Fibroblast of villous mesenchyme (primary cell): ENCODE measurements at places on chromosomes 2 and 18. TPM values are rescaled to one million over a fixed set of nuclear protein-coding genes. Genes with fewer than 3 reads are reported as not detected.

Gene RUFY4
- not detected in 2 replicates for total RNA-seq

Gene LYPD6
- 4.3 and 5.2 TPM in 2 replicates for total RNA-seq

Gene MEIS1
- 87.3 and 107 TPM in 2 replicates for total RNA-seq

Gene SPATA3
- not detected in 2 replicates for total RNA-seq

Gene FAM110C
- not detected in 2 replicates for total RNA-seq

Gene GAREM2
- 0.97 and 2.2 TPM in 2 replicates for total RNA-seq

Gene RAB6C
- total RNA-seq = under 0.01 TPM in 1 of 2 replicates, not detected in the other

Gene UPP2
- not detected in 2 replicates for total RNA-seq

- peak; percentile 40 for DNase-seq
Measured at GRCh38 chr18:46916551-46917107, 678 bp downstream of the PIAS2 start.

GRCh38 chr18:2981212-2981728 lies 31.7 kb downstream of the LPIN2 start:
- peak; percentile 99 for DNase-seq

GRCh38 chr2:188931361-188931760 lies 42.8 kb upstream of the COL3A1 start:
- no peak for DNase-seq

DNA sequence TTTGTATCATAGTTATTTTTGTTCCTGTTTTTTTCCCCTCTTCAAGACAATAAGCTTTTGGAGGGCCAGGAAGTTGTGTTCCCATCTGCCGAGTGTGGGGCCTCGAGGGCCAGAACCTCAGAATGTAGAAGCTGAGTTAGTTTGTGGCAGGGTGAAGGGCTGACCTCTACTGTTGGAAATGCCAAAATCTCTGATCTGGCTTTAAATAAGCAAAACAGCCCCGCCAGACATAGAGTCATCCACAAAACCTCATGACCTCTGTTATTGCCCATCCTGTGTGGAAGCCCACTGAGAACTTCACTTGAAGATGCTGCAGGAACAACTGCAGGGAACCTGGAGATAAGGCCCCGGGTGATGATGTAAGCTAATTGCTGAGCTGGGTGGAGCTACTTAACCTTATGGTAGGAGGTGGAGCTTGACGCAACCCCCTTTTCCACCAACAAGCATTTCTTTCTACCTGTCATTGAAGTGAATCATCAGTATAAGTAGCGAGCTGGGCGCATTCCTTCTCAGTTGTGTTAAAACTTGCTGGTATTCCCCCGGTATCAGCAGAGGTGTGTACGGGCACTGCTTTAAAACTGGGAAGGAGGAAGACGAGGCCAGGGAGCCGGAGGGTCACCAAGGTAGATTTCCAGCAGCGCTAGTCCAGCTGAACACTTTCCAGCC lies 177.2 kb downstream of the NEDD4L start:
- peak; percentile 48 for DNase-seq

DNA sequence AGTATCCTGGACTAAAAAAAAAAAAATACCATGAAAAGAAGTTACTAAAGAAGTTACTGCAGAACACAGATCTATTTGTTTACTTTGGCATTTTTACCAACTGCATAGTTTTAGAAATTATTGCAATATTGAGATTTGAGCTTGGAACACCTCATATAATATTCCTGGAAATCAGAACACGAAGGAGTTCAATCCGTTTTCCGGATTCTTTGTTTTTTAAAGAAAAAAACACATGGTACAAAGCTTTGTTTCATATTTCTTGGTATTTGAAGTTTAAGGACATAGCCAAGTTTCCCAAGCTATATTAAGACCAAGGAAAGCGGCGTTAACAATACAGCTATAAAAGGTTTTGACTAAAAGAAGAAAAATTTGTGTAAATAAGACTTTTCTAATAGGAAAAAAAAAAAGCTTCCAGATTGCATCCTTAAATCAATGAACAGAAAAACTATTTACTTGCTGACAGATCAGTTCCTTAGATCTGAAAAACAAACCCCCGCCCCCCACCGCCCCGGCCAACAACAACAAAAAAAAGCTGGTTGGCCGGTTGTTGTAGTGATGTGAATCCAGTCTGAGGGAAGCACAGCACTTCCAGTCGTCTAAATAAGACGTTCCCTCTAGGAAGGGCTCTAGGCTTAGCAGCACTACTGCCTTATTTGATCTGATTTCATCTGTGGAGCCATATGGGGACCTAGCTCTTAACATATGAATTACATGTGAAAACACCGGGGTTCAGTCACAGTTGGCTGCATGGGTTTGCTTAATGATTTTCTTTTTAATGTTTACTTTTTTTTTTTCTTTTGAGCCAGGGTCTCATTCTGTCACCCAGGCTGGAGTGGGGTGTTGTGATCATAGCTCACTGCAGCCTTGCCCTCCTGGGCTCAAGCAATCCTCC lies 2.5 kb upstream of the RHOB start:
- DNase-seq = peak; percentile 76

DNA sequence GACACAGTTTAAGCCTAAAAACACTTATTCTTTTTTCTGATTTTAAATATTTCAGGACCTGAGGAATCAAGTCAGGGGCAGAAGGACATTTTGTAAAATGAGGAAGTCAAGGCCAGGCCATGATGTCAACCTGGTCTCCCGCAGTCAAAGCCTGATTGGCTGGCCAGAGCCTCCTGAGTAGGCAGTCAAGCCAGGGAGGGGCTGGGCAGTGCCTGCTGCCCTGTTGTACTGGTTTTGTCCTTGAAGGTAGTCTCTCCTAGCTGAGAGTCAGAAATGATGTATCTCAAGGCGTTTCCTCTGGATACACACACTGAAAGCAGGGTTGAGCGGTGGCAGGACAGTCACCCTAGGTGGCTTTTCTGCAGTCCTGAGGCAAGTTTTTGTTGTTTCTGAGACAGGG lies 19.8 kb downstream of the CCT7 start:
- DNase-seq = no peak

DNA sequence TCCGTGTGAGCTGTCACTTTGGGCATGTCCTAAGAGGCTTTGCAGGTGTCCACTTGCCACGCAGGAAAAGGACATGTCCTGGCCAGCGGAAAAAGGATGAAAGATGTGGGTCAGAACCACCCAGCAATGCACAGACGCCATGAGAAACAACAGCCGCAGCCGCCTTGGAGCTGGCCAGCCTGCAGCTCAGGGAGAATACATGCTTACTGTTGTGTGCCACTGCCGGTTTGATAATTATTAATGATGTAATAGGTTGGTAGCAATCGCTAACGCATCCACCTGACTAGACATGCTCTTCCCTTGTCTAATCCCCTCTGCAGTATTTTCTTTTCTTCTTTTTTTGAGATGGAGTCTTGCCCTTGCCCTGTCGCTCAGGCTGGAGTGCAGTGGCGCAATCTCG lies 221.7 kb downstream of the HAUS1 start:
- no peak for DNase-seq

- peak; percentile 79 for DNase-seq
Measured at GRCh38 chr2:241546771-241547498, 11.6 kb upstream of the BOK start.

- DNase-seq = no peak
Measured at GRCh38 chr2:126766969-126767296, 111.0 kb downstream of the GYPC start.

DNA sequence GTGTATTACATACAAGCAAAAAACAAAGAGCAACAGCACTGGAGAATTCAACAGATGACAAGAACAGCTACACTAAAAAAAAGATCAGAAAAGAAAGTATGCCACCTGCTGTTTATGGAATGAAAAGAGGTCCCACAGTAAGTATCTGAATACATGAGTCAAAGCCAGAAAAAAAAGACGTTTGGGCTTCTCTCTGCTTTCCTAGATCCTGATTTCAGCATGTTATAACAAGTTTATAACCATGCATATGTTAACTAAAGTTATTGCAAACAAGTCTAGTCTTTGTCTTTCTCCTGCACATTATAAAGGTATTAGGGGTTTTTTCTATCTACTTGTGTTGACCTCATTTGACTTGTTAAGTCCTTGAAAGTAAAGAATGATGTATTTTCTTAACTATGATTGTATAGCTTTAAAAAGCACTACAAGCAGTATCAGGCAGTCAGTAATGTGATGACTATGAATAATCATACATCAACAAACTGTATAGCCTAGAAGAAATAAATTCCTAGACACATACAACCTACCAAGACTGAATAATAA lies 108.5 kb upstream of the COL5A2 start:
- peak; percentile 86 for DNase-seq

GRCh38 chr18:60038731-60039130 lies 138.9 kb downstream of the PMAIP1 start:
- no peak for DNase-seq

GRCh38 chr2:104140361-104140760 lies 713.6 kb upstream of the POU3F3 start:
- DNase-seq = no peak

DNA sequence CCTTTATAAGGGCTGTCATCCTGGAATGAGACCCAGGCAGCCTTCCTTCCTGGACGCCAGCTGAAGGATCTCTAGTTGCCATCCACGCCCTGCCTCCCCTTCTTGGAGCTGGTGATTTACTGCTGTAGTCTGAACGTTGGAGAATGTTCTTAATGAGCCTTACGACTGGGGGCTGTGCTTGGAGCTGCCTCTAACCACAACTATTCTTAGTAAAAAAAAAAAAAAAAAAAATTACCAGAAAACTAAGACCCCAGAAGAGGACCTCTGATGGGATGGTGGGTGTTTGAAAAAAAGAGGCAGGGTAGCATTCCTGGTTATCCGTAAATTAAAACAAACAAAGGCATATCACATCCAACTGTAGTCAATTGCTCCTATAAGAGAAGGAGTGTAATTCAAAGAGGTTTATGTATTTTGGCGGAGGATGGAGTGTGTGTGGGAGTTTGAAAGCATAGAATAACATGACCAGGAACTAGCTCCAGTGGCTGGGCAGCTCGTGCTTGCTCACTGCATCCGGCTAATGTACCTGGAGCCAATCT lies 105.4 kb downstream of the QPCT start:
- DNase-seq = peak; percentile 36

DNA sequence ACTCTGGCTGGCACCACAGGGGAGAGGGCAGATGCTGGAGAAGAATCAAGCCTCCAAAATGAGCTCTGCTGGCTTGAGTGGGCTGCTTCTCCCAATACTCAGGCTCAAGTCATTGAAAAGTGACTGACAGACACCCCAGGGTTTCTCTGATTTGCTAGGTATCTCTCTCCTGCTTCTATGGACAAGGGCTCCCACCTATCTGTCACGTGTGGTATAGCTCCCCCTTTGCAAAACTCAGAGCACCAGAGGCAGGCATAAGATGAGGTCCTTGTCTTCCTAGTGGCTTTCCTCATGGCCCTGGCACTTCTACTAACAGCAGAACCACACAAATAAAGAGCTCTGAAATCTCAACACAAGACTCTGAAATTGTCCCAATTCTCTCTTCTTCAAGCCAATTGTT lies 105.2 kb downstream of the GALNT14 start:
- no peak for DNase-seq

DNA sequence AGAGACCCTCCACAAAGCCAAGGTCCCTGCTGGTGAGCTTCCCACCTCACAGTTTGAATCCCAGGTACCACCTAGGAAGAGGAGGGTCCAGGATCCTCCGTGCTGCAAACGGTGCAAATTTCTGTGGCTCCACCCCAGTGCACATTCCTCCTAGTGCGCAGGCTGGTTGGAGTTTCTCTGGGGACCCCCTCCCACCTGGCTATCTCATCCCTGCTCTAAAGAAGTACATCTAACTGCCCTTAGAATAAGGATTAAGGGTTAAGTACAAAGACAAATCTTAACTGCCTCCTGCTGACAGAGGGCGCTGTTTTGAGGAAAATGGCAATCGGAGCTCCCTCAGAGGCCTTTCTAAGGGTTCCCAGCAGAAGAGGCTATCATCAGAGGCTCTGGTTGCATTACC lies 109.6 kb upstream of the FSIP2 start:
- no peak for DNase-seq

DNA sequence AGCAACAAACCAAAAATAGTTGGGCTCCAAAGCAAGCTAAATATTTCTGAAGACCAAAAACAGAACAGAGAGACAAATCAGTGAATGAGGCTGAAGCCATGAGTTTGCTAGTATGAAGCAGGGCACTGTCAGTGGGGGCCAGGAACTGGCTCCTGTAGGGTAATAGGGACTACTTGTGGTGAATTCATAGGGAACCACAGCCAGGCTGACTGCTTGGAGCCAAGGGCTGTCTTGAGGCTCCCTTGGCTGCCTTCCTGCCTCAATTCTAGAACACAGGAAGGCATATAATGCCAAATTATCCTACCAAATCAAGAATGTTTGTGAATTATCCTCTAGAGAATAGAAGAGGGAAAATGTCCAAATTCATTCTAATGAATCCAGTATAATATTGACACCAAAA lies 406.0 kb downstream of the CCDC85A start:
- no peak for DNase-seq

DNA sequence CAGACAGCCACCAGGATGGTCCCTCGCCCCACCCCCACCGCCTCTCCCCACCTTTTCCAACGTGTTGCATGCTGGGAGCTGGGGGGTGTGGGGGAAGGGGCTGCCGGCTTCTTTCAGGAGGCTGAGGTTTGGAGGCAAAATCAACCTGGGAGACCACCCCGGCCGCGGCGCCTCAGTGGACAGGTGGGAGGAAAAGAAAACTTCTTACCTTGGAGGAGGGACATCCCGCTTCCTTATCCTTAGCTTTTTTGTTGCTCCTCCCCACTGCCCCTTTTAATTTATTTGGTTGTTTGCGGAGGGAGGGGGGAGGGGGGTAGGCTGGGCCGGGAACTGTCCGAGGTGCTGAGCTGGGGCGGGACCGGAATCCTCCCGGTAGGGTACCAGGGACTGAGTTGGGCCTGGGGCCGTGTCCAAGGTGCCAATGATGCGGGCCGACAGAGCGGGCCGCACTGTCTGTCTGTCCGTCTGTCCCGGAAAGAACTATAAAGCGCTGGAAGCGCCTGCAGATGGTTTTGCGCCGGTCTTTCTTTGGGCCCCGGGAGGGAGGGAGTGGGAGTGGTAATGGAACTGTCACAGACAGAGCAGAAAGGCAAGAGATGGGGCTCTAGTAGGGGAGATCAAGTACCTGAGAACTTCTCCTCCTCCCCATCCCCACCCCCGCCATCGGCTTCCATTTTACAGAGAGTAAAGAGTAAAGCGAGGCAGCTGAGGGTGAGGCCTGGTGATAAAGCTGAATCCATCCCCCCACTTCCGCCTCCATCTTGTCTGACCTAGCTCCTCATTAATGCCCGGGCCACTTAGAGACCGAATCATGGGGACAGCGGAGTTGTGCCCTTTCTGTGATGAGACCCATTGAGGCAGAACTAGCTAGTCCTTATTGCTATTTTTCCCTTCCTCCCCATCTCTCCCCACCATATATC lies 2.4 kb downstream of the CDK5R2 start:
- no peak for DNase-seq

DNA sequence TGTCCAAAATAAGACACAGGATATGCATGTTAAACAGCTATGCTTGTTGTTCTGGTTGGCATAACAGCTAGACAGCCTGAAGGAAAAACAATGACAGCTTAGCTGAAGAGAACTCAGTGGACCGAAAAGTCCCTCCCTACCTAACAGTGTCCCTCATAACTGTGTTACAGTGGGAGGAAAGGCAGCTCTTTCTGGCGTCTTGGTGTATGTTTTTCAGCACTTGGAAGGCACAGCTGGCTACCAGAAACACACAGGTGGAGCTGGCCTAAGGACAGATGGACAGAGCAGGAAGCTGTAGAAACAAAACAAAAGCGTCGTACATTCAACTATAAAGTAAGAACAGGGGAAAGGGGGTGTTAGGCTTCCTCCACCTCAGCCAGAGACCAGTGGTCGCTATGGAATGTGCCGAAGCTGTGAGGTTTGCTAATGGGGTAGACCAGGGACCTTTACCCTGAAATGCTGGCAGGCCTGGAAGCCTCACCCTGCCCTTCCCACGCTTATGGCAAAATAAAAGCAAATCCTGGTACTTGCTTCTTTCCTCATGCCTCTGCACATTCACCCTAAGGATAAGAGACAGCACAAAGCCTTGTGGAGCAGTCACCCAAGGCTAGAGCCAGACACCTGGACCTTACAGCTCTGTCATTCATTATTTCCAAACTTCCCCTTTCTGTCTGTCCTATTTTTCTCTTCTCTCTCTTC lies 103.5 kb upstream of the TRIB2 start:
- DNase-seq = no peak
